ENCODE measurements at places on chromosomes 1 and 21.
A peak's percentile ranks its signal among the peaks of the same experiment; 100 is the strongest.

GRCh38 chr1:5571861-5572401 lies 420.3 kb downstream of the NPHP4 start:
- DNase-seq: no peak

GRCh38 chr1:173451981-173452380 lies 25.2 kb upstream of the PRDX6 start:
- no peak for DNase-seq

DNA sequence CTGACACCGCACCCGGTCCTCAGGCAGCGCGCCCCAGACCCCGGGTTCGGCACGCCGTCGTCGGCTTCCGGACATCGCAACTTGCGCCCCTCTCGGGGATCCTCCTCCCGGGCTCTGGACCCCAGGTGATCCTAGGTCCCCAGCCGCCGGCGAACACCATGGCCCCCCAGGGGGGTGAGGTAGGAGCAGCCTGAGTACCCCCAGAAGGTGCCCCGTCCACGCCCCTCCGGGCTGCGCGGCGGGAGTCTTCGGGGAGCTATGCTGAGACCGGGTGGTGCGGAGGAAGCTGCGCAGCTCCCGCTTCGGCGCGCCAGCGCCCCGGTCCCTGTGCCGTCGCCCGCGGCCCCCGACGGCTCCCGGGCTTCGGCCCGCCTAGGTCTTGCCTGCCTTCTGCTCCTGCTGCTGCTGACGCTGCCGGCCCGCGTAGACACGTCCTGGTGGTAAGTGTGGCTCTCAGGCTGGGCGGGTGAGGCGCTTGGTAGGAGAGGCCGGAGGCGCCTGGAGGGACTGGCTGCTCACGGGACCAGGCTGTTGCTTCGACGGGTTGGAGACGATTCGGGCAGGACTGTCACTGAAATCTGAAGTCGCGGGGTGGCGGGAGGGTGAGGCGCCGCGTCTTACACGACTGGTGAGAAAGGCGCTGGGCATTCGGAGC lies 367 bp downstream of the WNT2B start:
- DNase-seq: no peak

DNA sequence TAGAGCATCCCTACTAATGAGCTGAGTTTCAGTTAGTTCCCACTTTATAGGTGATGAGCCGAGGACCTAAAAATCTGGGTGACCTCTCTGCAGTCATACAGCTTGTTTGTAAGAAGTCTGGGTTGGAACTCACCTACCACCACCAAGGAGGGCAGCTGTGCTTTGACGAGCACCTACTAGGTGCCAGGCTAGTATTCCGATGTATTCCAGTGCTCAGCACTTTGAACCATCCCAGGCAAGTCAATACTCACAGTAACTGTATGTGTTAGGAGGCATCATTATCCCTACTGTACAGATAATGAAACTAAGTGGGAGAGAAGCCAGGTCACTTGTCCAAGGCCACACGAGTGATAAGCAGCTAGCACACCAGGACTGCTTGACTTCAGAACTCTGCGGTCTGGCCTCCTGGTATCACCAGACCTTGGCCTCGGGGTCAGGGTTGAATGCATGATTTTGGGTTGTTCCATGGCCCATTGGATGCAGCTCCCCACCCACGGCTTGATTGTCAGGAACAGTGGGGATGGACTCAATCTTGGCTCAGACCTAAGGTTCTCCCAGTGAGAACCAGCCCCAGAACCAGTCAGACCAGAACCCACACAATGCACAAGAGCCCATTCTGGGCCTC lies 20.7 kb downstream of the ECE1 start:
- no peak for DNase-seq

DNA sequence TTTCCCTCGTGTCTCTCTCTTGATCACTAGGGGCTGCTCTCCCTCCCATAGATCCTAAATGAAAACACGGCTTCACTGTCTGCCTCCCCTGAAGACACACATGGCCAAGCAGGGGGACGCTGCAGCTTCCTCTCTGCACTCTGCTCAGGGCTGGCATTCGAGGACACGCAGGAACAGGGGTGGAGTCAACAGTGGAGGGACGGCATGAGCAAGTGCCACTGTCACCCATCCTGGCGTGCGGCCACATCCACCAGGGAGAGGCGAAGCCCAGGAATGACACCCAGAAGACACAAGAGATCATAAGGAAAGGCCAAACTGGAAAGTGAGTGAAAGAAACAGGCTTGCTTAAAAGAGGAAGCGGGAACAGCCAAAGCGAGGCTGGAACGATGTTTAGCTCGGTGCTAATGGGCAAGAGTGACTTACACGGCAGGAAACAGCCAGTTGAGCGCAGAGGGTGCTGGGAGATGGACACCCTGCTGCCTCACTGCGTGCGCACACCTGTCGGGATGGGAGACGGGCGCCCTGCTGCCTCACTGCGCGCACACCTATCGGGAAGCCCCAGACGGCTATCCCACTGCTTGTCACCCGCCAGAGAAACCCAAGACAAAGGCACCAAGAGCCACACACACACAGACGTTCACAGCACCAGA lies 13.6 kb upstream of the C1QTNF12 start:
- no peak for DNase-seq

DNA sequence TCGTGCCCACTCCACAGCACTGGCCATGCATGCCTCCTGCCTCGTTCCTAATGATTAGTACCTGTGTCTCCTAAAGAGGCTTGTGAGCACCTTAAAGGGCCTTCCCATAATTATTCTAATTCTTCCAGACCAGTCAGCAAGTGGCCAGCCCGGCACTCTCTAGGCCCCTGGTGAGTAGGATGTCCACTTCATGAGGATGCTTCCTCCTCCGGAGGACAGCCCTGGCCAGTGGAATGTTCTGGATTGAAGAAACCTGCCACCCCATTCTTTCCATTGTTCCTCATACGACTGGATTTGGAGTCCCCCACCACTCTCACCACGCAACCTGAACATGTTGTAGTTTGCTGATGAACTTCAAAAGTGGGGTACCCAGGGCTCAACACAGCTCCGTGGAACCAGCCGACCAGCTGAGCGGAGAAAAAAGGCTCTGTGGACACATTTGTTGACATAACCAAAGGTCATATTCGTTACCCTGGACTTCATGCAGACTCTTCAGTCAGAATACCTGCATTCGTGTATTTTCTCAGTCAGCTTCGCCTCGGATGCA lies 46.7 kb upstream of the LBR start:
- DNase-seq: no peak

GRCh38 chr1:88780485-88780884 lies 96.4 kb downstream of the PKN2 start:
- DNase-seq: no peak

DNA sequence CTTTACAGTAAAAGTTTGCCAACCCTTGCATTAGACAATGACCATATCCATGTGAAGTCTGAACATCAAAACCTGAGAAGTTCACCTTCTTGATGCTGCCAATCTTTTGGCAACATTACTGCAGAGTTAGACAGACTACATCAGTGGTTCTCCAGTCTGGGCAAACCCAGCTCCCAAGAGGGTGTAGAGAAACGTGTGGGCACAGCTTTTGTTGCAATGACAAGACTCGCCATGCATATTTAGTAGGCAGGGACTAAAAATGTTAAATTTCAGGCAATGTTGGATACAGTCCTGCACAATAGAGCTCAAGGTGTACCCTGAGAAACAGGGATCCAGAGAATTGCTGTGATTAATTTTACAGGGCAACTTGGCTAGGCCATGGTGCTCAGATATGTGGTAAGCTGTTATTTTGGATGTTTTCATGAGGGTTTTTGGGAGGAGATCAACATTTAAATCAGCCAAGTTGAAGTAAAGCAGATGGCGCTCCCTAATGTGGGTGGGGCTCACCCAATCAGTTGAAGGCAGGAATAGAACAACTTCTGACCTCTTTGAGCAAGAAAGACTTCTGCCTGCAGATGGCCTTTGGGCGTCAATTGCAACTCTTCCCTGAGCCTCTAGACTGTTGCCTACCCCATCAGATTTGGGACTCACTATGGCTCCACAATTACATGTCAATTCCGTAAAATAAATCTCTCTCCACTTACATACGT lies 37.6 kb upstream of the CLDN14 start:
- DNase-seq: no peak

- DNase-seq: peak; percentile 60
These were observed 42.7 kb downstream of the SGIP1 start for GRCh38 chr1:66576645-66577044.

DNA sequence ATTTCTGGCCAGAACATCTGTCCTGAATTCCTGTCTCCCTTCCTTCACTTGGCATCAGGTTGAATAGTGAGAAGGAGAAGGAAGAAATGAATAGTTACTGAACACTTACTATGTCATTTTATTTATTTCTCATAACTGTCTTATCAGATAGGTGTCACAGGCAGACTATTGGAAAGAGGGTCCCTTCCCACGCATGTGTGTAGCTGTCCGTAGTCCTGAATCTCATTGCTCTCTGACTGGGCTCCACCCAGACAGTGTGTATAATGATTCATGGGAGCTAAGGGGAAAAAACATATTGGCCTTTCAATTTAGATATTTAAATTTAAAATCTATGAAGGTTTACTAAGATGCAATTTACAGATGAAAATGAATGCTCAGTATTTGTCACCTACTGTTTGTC lies 86.1 kb downstream of the OMA1 start:
- DNase-seq: peak; percentile 22

- DNase-seq: no peak
These were observed 65.9 kb downstream of the SLC37A1 start for GRCh38 chr21:42579456-42580075.

DNA sequence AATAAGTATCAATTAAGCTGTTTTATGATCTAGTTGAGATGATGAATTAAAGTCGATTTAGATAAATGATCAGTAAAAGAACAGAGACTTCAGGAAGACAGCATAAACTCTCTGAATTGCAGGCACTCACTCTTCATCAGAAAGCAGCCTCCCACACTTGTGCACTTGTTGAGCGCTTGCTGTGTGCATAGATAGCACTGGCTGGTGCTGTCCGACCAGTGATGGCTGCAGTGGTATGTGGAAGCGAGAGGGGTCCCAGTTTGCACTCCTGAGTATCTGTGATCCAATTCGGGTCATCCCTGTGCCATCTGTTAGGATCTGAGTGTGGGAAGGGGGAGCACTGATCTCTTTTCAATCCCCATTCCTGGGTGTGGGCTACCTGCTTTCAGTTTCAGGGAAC lies 137.8 kb downstream of the CAMTA1 start:
- DNase-seq: no peak

DNA sequence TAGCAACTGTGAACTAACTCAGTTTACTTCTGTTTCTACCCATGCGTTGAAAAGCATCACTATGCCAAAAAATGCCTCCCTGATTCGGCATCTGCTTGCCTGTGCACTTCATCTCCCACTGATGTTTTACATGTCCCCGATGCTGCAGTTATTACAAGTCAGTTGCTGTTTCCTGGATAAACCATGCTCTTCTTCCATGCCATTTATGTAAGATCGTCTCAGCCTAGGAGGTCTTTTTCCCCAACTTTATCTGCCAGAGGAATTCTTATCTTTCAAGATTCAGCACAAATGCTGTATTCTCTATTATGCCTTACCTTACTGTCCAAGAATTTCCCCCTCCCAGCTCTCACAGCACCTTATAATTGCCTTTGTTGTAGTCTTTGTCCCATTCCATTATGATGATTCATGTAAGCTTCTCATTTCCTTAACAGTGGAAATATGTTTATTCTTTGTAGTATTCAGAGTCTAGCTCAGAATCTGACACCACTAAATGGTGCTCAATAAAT lies 30.0 kb downstream of the PRKACB start:
- DNase-seq: peak; percentile 86

- DNase-seq: peak; percentile 75
These were observed 57.3 kb downstream of the PSMG1 start for GRCh38 chr21:39125752-39126485.

GRCh38 chr1:30038134-30039025 lies 685.0 kb downstream of the MATN1 start:
- DNase-seq: no peak

- peak; percentile 37 for DNase-seq
These were observed 24.4 kb downstream of the DHRS3 start for GRCh38 chr1:12593621-12594066.

- no peak for DNase-seq
These were observed 2.1 kb downstream of the GUK1 start for GRCh38 chr1:228142155-228142691.

DNA sequence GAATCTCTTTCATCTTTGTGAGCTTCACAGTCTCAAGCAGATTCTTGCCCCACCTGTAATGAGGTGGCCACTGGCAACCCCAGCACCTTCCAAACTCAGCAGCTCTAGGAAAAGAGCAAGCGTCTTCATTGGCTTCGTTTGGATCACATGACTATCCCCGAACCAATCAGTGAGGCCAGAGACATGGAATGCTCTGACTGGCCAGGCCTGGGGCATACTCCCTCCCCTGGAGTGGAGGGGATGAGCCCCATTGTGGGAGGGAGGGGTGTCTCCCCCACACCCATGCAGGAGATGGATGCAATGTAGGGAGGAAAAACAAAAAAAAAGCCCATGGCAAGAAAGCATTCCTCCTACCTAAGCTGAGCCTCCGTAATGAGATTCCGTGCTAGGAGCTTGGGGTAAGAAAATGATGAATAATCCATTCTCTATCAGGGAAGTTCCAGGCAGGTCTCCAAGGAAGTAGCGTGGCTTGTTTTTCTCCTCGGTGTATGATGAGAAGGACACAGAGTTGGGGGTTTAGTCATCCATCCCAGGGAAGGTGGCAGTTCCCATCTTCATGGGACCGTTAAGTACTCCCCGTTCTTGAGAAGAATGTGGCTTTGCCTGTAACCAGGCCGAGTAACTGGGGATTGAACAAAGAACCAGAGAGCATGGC lies 32.7 kb downstream of the FHAD1 start:
- DNase-seq: no peak
